CD4-positive, alpha-beta T cell treated with Interferon gamma for 1 hour (primary cell): ENCODE measurements at places on chromosomes 7 and 10.

- DNase-seq: no peak
These were observed at the start of gene CTBP2 for GRCh38 chr10:125159932-125160855. Gene CTBP2, minus strand, starts transcription at chr10:125160563.

DNA sequence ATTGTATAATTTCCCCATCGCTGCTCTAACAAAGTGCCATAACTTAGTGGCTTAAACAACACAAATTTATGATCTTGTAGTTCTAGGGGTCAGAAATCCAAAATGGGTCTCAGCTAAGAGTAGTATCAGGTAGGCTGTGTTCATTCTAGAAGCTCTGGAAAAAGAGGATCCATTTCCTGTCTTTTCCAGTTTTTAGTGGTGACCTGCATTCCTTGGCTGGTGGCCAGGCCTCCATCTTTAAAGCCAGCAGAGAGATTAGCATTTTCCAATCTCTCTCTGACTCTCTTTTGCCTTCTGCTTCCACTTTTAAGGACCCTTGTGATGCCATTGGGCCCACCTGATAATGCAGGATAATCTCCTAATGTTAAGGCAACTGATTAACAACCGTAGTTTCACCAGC, 41.0 kb upstream of the C10orf120 start:
- no peak for DNase-seq

GRCh38 chr10:24793648-24794379, 70.1 kb upstream of the ARHGAP21 start:
- DNase-seq: no peak

DNA sequence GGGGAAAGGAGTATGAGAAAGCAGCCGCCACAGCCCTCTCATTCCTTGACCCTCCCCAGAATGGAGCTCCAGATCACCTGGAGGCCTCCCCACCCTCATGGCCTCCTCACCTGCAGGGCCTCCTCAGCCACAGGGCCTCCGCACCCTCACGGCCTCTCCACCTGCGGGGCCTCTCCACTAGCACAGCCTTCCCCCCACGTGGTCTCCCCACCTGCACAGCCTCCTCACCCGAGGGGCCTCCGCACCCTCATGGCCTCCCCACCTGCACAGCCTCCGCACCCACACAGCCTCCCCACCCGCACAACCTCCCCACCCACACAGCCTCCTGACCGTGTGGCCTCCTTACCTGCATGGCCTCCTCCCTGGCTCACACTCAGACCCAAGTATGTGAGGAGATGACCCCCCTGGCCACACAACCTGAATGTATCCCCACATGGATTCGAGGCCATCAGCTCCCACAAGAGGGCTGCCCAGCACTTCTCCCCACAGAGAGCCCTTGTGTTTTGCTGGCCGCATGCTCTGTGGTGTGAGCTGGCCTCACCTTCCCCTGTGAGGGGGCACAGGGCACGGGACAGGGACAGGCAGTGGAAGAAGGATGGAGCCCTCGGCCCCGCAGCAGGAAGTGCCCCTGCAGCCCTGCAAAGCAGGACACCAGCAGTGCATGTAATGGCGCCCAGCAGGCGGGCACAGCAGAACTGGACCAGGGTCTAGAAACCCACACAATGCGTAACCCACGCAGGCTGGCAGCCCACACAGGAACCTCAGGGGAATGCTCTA, 3.1 kb downstream of the DIP2C start:
- DNase-seq: no peak

- DNase-seq: no peak
These were observed 169.1 kb upstream of the CELF2 start for GRCh38 chr10:10848488-10849111.

DNA sequence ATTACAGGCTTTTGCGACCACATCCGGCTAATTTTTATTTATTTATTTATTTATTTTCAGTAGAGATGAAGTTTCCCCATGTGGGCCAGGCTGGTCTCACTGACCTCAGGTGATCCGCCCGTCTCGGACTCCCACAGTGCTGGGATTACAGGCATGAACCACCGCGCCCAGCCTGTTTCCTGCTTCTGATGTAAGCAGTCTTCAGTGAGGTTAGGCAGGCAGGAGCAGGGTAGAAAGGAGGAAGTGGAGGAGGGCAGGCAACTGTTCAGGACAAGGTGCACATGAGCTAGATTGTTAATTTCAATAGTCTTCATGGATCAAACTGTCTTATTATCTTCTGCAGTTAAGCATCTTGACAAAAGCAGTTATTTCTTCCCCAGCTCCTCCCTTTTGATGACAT, 605.0 kb downstream of the CCSER2 start:
- DNase-seq: no peak

DNA sequence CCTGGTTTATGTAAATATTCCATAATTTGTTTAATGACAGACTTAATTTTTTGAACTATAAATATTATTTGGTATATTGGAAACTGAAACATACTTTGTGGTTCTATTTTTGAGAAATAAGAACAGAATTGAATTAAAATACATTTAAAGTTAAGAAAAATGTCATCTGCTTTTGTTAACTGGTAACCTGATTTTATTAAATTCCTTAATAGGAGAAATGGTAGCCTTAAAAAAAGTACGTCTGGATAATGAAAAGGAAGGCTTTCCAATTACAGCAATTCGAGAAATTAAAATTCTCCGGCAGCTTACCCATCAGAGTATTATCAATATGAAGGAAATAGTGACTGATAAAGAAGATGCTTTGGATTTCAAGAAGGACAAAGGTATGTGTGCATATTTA, 51.6 kb downstream of the CDK13 start:
- no peak for DNase-seq

DNA sequence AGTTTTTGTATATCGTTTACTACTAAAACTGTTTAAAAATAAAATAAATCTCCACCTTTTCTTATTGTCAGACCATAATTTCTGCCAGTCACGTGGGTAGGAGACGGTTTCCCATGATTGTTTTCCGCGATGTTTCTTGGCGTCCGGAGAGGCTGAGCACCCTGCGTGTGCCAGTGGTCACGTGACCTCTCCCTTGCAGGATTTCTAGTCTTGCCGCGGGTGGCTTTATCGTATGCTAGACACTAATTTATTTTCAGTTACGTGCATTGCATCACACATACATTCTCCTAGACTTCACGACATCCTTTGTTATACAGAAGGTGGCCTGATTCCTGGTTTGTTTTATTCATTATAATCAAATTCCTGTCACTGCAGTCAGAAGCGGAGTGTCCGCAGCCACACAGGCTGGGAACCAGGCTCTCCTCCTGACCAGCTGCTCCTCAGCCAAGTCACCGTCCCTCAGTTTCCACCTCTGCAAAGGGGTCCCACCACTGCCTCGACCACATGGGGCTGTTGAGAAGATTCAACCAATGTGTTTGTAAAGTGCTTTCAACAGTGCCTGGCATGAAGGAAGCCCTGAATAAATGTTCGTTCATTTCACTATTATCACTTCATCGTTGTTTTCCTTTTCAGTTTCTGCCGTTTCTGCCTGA, 203.2 kb upstream of the PPP2R2D start:
- no peak for DNase-seq

GRCh38 chr7:149664176-149664575, 109.2 kb downstream of the ZNF467 start:
- DNase-seq: no peak

DNA sequence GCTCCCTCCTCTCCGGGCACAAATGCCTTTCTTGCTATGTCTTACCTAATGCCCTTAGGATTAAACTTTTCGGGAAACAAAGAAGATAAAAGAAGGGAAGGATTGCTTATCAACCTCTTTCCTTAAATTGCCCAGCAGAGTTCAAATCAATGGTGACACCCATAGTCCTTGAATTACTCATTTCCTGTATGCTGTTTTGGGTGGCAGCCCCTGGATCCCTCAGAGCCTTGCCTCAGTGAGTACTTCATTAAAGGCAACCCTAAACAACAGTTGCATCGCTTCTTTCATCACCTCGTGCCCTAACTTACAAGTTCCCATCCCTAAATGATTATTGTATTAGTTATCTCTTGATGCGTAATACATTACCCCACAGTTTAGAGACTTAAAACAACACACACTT, 31.6 kb upstream of the WAPL start:
- DNase-seq: no peak

DNA sequence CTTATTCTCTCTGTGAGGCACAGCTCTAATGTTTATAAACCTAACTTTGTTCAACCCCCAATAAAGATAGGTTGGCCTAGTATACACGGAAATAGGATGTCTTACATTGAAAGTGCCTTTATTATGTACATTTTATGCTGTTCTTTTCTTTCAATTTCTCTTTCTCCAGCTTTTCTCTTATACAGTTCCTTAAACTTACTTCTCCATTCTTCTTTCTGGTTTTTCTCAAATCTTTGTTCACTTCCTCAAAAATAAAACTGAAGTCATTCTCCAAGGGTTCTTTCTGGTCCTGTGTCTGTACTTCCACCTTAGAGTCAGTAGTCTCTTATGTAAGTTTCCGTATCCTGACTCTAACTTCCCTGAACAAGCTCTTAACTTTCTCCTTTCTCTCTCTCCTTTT, 29.2 kb upstream of the NAMPT start:
- DNase-seq: no peak

- DNase-seq: no peak
These were observed 8.4 kb upstream of the SNX13 start for GRCh38 chr7:17948526-17949238.

- no peak for DNase-seq
These were observed 70.9 kb upstream of the CELF2 start for GRCh38 chr10:10946801-10947200.

DNA sequence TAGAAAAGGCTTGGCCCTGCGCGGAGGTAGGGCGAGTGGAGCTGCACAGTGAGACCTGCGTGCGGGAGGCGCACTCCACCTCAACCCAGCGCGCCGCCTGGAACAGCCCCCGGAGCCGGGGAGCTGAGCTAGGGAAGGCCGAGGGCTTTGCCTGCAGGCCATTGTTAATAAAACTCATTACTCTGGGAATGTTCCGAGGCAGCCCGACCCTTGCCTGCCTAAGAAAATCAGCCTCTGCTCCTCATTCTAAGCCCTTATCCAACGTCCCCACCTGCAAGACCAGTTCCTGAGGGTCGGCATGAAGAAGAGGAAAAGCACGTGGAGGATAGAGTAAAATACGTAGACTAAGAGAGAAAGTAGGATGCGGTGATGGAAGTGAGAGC, 55.3 kb downstream of the C7orf25 start:
- no peak for DNase-seq

- DNase-seq: no peak
These were observed at the start of gene CALHM3 for GRCh38 chr10:103479135-103479534. Gene CALHM3, minus strand, starts transcription at chr10:103479240. Its CDS starts 208 bp downstream, at chr10:103479032.

GRCh38 chr7:72310301-72310700, 101.8 kb downstream of the CALN1 start:
- no peak for DNase-seq

DNA sequence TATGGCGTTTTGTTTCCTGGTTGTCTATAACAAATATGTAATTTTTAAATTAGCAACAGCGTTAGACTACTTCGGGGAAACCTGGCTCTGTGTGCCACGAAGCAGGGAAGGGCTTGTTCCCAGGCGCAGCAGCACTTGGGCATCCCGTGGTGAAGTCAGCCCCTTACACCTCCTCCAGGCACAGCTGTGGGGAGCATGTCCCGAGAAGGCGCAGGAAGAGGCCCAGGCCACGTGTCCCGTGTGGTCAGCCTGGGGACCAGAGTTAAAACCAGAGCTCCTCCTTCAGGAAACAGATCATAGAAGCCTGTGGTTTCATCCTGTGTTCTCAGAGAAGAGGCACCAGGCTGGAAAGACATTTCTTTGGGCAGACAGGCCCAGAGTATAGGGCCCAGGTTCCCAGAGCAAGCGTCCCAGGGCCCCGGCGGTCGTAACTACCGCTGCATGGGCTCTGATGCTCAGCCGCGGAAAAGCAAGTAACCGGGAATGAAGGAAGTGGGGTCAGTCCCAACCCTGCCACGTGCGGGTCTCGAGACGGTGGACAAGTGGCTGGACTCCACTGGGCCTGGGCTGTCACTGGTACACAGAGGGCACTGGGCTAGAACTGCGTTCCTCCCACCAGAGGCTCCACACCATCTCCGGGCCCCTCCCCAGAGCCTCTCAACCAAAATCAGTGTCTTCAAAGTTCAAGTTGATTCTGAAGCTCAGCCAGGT, 7.1 kb downstream of the NUDT1 start:
- peak; percentile 36 for DNase-seq

- DNase-seq: no peak
These were observed 26.0 kb downstream of the FAM241B start for GRCh38 chr10:69655868-69656555.

GRCh38 chr7:110922906-110923305, 168.0 kb upstream of the LRRN3 start:
- no peak for DNase-seq

GRCh38 chr10:113754125-113754524, 2.6 kb downstream of the PLEKHS1 start:
- DNase-seq: no peak

GRCh38 chr7:122307228-122307621, 2.7 kb upstream of the FEZF1 start:
- DNase-seq: no peak

GRCh38 chr10:118953598-118954393, 75.7 kb upstream of the NANOS1 start:
- DNase-seq: no peak

DNA sequence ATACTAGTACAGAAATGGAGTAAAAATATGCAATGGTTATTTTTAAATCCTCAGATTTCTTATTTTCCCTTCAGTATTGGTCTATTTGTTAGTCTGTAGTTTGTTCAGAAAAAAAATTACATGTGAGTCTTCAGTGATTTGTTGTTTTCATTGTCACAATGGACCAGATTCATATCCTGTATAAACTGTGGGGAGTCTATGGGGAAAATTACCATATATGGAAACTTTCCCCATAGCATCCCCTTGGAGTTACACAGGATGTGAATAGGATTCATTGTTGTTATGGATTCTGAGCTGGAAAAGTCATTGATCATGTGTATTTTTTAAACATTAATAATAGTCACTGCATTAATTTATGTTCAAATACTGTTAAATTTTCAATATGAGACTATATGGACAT, 72.6 kb downstream of the ST7 start:
- no peak for DNase-seq

DNA sequence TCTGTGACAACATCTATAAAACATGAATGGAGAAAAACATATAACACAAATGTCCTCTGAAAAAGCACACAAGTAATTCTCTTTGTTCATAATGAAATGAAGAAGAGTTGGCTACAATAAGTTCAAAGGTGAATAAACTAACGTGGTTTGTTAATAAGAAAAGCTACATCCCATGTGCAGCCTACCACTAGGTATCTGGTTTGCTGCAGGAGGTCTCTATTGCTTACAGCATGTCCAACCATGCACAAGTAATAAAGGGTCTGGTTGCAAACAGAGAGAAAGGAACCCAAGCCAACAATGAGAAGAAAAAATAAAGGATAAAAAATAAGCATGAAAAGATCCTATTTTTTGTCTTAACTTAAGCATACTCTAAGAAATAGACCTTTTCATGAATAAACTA, 139.2 kb downstream of the CHCHD3 start:
- no peak for DNase-seq

GRCh38 chr7:156220701-156221100, 408.4 kb upstream of the SHH start:
- DNase-seq: no peak

DNA sequence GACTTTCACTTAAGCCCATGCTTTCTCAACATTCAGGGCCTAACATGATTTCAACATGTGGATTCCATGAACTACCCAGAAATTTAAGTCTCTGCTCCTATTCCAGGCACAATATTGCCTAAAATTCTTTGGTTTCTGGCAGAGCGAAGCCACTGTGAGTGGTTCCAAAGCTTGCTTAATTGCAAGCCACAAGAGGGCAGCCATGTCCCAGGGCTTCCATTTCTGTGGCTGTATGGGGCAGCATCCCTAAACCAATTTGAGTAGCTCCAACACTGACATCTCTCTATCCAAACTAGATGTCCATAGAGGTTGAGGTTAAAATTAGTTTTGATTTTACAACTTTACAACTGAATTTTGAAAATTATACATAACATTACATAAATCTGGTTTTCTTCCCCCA, 56.3 kb upstream of the MDFIC start:
- DNase-seq: peak; percentile 53

- DNase-seq: no peak
These were observed 60.4 kb upstream of the FAM20C start for GRCh38 chr7:131781-132482.
